ENCODE measurements at places on chromosomes 5 and 9.

DNA sequence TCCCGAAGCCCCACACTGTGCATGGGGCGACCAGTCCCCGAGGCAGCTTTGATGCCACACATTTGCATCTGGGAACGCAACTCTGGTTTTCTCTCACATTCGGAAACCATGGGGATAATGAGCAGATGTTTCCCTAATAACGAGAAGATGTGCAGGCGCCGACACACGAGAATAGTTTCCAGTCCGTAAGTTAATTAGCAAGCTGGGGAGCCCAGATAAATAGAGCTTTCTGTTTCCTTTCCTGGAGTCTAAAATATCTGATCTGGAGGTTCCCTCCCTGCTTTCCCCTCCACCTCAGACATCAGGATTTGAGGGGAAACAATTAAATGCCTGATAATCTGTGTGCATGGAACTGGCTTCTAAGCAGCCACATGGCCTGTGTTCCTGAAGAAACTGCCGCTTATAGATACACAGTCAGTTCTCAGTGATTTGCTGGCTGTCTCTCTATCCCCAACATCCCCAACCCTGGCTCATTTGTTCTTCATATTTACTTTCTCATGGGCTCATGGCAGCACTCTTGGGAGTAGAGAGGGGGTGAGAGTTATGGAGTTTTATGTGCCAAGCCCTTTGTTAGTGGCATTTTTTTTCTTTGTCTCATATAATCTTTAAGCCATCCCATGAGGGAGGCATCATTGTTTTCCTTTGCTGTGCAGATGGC lies 62.8 kb downstream of the PDZD2 start:
- no peak for DNase-seq

DNA sequence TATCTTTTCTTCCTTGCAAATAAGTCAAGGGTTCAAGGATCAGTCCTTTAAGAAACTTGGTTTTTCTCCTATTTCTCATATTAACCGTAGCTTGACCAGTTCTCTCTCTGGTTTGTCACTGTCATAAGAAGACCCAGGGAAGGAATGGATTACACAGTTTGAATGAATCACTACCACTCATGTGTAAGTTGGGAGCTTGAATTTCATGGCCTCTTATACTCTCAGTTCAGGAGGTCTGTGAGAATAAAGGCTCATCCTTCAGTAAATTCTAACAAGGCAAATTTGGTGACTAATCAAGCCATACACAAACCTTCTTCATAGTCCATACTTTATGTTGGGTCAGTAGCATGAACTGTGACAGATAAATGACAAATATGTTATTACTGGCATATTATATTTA lies 323.1 kb upstream of the ACTBL2 start:
- DNase-seq, result no peak

DNA sequence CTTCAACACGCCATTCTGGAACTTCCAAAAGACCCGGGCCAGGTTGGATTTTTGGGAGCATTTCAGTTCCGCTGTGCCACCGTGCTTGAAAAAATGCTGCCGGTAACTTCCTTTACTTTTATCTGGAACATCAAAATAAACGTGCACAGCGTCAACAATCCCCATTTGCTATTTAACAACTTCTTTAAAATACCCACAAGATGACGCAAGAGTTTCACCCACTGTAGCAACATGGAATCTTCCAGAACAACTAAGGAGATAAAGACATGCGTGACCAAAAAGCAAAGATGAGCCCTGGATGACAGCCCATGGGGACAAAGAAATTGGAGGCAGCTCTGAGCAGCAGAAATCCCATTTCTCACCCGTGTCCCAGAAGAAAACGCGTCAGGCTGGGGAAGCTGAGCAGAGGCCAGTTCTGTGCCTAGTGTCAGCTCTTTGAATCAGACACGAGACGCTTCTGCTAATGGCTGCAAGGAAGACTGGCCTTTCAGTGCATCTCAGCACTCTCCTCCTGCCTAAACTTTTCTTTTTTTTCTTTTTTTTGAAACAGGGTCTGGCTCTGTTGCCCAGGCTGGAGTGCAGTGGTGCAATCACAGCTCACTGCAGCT lies 61.3 kb downstream of the SECISBP2 start:
- DNase-seq, result no peak

GRCh38 chr5:10304932-10305331 lies 2.8 kb downstream of the CMBL start:
- DNase-seq, result no peak

DNA sequence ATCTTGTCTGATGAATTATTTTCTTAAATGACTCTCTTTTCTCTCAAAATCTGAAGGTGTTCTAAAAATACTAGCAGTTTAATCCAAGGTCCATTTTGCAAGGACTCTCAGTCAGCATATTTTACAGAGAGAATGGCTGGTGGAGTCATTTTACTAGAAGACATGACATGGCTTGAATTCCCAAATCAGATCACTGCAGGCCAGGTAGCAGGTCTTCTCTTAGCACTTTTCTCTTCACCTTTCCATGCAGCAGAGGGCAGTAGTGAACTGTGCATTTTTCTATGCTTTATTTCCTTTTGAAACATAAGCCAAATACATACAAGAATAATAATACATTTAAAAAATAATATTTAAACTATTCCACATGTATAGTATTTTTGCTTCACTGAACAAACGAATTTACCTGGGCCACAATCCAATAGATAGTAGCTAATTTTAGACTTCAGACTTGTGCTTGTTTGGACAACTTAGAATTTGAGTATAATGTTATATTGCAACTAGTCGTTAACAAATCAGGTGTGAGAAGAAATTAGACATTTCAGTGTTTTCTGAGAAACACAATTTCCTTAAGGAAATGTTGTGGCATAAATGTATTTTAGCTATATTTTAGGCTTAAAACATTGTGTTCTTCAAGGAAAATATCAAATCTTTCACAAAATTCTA lies 289.4 kb upstream of the DAB2 start:
- no peak for DNase-seq

DNA sequence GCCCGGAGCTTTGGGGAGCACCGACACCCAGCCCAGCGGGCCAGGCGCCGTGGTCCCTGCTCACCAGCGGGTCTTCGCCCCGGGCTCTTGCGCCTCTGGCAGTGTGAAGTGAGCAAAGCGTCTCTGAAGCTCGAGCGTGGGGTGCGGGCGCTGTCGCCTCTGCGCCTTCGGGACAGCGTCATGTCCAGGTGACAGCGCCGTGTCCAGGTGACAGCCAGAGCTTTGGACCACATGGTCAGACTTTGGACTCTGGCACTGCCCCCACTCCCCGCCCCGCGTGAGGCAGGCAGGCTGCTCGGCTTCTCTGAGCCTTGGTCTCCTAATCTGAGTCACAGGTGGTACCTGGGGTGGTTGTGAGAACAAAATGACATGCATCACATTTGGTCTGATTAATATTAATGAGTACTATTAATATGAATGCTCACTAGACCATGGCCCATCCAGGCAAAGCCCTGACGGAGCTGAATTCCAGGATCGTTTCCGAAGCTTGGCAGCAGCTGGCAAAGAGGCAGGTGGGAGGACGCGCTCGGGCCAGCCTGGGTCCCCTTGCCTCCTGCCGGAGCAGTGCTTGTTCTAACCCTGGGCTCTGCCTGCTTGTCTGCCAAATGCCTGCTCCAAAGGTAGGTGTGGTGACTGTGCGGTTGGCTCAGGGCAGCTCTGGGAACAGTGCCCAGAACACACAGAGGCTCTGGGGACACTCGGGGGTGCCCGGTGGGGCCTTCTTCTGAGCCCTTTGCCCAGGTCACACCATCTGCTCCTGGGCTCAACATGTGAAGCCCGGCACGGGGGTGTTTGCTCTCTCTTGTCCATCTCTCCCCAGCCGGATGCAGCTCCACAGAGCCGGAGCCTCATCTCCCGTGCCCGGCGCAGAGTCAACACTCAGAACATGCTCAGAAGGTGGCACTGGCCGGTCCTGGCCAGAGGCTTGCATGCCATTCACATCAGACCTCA lies 157.1 kb downstream of the OLFM1 start:
- DNase-seq, result no peak

DNA sequence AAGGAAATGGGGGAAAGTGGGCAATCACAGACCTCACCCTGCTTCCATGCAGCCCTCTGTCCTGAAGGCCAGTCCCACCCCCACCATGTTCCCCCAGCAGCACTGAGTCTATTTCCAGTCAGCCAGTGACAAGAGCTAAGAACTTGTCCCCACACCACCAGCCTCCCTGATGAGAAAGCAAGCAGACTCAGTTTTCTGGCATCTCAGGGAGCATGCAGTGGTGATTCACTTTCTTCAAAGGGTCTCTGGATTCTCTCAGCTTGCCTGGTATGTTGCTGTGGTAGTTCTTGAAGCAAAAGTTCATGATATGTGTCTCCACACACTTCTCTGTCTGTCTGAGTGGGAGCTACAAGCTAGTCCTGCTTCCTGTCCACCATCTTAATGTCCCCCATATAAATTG lies 799.9 kb upstream of the TYRP1 start:
- no peak for DNase-seq

DNA sequence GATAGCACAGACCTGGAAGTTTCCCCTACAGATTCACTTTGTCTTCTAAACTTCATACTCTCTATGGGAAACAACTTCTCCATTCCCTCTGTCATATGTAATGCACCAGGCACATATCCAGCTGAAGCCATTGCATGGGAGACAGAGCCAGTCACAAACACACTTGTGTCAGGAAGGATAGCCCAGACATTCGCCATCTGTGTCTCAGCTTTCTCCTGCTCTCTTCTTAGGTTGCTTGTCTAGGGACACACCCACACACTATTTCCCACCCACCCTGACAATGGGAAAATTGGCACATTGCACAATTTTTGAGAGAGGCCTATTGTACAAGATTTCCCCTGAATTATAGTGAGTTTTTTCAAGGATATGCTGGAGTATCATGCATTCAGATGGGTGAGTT lies 158.4 kb upstream of the MPDZ start:
- DNase-seq, result no peak

- DNase-seq, result no peak
These were observed 73.8 kb upstream of the TBC1D2 start for GRCh38 chr9:98329281-98329680.

DNA sequence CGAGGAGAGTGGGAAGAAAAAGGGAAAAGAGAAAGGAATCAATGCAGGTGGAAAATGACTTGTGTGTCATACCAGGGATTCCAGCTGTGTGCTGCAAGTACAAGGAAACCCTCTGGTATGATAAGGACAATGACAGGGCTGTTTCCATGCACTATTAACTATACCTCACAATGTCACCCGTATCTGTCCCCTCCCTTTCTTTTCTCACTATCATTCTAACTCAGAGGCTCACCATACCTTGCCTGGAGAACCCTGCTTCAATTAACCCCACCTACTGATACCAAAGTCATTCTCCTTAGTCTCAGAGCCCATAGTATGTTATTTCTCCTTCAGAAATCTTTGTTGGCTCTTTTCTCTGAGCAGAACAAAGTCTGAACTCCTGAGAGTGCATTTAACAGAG lies 236.2 kb upstream of the NREP start:
- no peak for DNase-seq
